Left lung (tissue), 14 donors: ENCODE measurements at places on chromosomes 4 and X. TPM values are rescaled to one million over a fixed set of nuclear protein-coding genes. Genes with fewer than 3 reads are reported as not detected.
A peak's percentile ranks its signal among the peaks of the same experiment; 100 is the strongest.

DNA sequence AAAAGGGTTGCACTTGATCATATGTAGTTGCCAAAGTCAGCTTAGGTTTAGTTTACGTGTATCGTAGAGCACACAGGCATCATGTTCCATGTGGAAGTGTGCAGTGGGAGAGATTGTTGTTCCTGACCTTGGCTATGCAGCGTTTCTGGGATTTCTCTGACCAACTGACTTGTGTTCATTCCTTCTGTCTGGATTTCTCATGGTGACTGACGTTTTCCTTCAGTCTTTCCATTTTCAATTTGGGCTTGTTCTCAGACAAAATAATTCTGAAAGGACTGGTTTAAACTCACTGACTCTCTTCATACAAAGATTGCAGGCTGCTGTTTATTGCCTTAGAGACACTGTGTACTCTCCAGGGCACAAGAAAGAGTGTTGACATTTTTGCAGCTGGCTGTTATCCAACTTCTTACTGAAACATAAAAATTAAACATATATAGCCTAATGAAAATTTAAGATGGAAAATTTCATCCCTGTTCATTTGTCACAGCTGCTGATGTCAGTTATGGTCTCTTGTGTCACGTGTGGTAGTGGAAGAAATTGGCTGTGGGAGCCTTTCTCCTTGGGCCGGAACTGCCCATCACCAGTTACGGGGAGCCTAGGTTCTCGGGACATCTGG, 95.4 kb downstream of the TNIP2 start:
- H3K27ac ChIP-seq = no peak overlapping the region
- peaks cover 4% of the 10 kb centered on the region for H3K4me1 ChIP-seq
- no peaks in the 10 kb centered on the region for H3K27me3 ChIP-seq
- peak; percentile 87 for DNase-seq
- H3K4me3 ChIP-seq = no peak overlapping the region

DNA sequence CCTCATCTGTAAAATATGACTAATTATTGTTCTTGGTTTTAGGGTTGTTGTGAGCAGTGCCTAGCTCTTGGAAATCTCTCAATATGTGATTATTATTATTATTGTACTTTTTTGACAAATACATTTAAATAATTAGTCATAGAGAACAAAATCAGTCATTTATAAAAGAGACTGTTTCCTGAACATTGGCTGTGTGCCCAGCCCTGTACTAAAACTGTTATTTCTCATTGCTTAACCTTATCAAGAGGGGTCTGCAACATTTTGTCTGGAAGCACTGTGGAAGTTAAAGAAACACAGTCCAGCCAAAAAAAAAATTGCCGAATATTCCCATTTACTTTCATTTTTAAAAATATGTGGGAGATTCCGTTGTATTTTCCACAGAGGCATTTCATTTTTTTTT, 989.2 kb upstream of the SLIT2 start:
- DNase-seq = peak; percentile 19
- no peaks in the 10 kb centered on the region for H3K27me3 ChIP-seq
- H3K4me3 ChIP-seq = no peak overlapping the region
- H3K4me1 ChIP-seq = no peaks in the 10 kb centered on the region
- no peaks in the 10 kb centered on the region for H3K36me3 ChIP-seq
- no peak overlapping the region for H3K27ac ChIP-seq

DNA sequence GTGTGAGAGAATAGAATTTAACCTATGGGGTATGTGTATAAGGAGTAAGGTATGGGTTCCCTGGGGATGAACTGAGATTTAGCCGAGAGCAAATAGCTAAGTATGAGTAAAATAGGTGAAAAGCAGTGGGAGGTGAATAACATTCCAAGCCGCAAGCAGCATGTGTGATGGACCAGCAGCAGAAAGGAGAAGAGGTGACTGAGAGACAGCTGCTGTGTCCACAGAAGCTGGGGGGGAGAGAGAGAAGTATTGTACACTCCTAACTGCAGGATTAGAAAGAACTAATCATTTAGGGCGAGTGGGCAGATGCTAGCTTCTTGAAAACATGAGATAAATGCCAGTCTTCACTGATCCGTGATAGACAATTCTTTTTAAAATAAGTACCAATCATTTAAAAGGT, 296.0 kb downstream of the KLHL4 start:
- no peaks in the 10 kb centered on the region for H3K36me3 ChIP-seq
- H3K4me1 ChIP-seq = no peaks in the 10 kb centered on the region
- no peak overlapping the region for H3K27ac ChIP-seq
- no peaks in the 10 kb centered on the region for H3K27me3 ChIP-seq

DNA sequence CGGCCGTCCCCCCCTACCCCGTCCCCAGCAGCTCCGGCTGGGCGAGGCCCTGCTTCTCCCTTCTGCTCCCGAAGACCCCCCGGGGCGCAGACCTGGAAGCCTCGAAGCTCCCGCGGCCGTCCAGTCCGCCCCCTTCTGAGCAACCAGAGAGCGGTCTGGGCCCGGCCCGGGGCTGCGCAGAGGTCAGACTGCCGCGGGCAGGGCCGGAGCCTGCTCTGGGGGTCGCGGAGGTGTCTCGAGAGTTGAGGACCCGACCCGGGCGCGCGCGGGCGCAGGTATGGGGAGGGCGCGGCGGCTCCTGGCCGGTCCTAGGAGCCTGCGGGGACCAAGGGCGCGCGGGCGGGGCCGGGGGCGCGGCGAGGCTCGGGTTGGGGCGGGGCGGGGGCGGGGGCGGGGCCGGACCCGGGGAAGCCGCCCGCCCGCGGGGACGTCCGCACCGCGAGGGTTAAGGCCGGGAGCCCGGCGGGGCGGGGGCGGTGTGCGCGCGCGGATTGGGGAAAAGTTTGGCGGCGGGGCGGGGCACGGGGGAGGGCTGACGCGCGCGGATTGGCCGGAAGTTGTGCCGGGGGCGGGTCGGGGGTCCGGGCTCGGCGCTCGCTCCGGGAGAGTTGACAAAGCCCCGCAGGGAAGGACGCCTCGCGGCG, at the start of gene FGFRL1:
FGFRL1 (plus strand) TSS at position 605 of the 644 bp plus-strand sequence. CDS start 860 bp downstream, outside the sequence.
- peak within 1 kb of the TSS; percentile 56 for H3K27ac ChIP-seq
- peak; percentile 84 for DNase-seq
- no peaks in the 10 kb centered on the region for H3K36me3 ChIP-seq

- peaks cover 7% of the 10 kb centered on the region for H3K36me3 ChIP-seq
- H3K4me3 ChIP-seq = no peak overlapping the region
- no peaks in the 10 kb centered on the region for H3K4me1 ChIP-seq
- no peaks in the 10 kb centered on the region for H3K27me3 ChIP-seq
- no peak overlapping the region for H3K27ac ChIP-seq
These were observed 33.4 kb downstream of the SLC2A9 start for GRCh38 chr4:9987749-9988362.

GRCh38 chrX:9196961-9197640, 163.2 kb upstream of the FAM9B start:
- no peak overlapping the region for H3K4me3 ChIP-seq
- H3K27ac ChIP-seq = no peak overlapping the region
- H3K27me3 ChIP-seq = no peaks in the 10 kb centered on the region
- H3K36me3 ChIP-seq = no peaks in the 10 kb centered on the region

The TCEAL6 gene
- polyA plus RNA-seq = not detected

The CXCL1 gene
- 2.0 TPM for polyA plus RNA-seq

The GRIA3 gene
- 2.3 TPM for polyA plus RNA-seq

The NHS gene
- polyA plus RNA-seq = 8.3 TPM
